Vagina (tissue), 2 donors: ENCODE measurements at places on chromosomes 16 and 17.

GRCh38 chr17:50186661-50187393 lies 14.6 kb downstream of the COL1A1 start:
- DNase-seq, result no peak

DNA sequence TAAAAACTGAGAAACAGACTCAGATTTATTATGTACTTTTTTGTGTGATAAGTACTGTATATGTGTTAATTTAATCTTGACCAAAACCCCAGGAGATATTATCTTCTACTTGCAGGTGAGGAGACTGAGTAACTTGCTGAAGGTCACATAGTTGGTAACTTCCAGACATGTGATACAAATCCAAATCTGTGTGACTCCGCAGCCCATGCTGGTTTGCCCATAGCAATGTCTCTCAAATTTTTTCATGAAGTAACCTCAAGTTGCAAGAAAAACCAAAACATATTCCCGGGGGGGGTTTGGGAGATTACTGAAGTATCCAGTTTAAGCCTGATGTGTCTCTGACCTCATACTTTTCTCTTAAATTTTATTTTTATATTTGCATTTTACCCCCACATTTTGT lies 3.3 kb downstream of the TEX14 start:
- DNase-seq, result no peak

DNA sequence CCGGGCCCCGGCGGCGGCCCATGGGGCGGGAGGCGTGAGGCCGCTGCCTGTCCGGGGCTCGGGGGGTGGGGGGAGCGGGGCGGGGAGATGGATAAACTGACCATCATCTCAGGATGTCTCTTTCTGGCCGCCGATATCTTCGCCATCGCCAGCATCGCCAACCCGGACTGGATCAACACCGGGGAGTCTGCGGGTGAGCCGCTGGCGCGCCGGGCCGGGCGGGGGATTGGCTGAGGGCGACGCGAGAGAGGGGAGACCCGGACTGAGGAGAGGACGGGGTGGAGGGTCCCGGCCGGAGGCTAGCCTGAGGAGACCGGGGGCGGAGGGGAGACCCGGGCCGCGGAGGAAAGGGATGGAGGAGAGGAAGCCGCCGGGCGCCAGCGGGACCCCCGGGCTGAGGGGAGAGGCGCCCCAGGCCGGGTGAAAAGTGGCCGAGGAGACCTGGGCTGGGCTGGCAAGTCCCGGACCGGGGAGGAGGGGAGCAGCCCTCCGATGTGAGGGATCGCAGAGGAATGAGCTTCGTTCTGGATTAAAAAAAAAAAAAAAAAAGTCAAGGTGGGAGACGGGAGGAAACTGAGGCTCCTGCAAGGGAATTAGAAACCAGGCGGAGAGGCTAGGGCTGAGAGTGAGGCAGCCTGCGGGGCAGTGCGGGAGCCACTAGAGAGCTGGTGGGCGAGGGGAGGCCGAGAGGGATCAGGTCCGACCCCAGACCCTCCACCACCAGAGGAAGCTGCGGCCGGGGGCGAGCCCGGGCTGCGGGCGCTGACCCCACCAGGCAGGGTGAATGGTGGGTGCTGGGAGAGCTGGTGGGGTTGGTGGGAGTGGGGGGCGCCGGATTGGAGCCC lies 526 bp downstream of the MOSMO start:
- DNase-seq, result no peak

DNA sequence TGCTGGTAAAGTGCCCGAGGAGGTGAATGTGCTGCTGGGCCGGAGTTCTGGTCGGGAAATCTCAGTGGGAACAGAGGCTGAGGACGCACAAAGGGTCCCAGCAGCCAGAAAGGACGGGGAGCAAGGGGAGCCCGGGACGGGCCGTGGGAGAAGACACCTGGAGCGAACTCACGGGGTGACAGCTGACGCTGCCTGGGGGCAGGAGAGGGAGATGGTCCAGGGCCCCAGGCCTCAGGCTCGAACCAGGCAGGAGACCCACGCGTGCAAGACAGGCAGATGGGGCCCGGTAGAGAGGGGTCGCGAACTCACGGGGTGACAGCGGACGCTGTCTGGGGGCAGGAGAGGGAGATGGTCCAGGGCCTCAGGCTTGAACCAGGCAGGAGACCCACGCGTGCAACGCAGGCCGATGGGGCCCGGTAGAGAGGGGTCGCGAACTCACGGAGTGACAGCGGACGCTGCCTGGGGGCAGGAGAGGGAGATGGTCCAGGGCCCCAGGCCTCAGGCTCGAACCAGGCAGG lies 72.9 kb downstream of the METRNL start:
- DNase-seq, result peak; percentile 69

GRCh38 chr16:84007965-84008364 lies 34.6 kb downstream of the SLC38A8 start:
- no peak for DNase-seq

DNA sequence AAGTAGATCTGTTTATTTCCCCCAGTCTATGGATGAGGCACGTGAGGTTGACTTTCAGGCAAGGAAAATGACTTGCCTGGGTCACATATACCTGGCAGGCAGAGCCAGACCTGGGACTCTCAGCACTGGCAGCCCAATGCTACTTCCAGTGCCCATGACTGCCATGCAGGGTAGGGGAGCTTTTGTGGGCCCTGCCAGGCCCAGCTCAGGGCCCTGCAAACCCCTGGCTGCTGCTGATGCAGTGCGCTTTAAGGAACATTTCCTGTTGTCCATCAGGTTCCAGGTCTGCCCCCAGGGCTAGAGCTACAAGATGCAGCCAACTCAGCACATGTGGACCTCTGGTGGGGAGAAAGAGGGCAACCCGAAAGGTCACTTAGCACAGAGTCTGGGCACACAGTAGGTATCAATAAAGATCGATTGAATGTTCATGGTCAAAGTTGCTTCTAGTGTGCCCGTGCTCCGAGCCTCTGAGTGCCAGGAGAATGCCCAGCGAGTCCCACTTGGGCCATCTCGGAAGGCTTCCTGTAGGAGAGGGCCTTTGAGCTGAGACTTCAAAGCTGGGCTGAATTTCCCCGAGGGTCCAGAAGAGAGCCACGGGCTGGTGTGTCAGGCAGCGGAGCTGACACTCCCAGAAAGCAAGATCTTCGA lies 513 bp upstream of the TBX21 start:
- no peak for DNase-seq
